ENCODE measurements at places on chromosomes 6 and 20.

DNA sequence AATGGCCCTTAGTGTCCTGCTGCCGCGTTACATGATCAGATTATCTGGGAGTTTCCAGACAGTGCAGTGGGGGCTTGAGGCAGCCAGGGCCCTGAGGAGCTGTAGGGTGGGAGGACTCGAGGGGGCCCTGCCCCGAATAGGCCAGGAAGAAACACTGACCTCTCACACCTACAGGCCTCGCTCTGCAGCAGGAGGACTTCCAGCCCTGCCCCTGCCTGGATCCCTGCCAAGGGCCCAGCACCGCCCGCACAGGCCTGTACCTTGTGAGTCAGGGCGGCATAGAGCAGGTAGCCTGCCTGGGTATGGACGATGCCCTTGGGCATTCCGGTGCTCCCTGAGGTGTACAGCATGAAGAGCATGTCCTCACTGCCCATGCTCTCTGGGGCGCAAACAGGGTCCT is 30.1 kb upstream of the APMAP start:
- DNase-seq: no peak

DNA sequence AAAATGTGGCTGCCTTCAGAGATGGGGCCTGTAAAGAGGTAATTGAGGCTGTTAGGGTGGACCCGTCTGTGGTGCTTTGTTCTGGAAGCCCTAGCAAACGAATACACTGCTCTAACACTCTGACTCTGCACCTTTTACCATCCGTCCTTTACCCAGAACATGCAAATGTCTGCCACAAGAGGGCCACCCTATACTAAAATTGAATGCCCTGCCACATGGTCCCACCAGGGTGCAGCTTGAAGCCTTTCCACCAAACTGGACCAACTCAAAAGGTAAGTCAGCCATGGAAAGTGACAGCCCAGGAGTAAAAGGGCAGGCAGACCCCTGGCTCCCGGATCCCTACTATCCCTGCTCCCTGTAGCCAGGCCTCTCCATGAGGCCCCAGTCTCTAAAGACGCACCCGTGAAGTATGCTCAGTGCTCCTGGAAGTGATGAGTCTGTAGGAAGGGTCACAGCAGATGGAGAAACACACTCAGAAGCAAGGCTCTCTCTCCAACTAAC is 5.8 kb upstream of the BFSP1 start:
- peak; percentile 37 for DNase-seq

DNA sequence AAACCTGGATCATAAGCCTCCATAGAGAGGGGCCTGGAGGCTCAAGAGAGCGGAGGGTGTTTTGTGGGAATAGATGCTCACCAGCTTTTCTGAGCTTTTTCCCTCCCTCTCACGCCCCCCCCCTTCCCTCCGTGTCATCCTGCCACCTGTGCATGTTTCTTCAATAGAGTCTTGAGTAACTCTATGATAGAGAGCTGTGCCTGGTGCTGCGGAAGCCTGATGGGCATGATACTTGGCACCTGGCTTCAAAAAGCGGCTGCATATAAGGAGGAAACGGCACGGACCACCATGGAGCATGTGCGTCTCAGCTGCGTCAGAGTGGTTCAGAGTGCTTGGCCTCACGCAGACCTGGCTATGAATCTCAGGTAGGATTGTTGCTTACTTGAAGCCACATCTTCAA is 198.9 kb downstream of the CDH4 start:
- DNase-seq: no peak

GRCh38 chr6:13725570-13725969 is 13.9 kb upstream of the RANBP9 start:
- no peak for DNase-seq

DNA sequence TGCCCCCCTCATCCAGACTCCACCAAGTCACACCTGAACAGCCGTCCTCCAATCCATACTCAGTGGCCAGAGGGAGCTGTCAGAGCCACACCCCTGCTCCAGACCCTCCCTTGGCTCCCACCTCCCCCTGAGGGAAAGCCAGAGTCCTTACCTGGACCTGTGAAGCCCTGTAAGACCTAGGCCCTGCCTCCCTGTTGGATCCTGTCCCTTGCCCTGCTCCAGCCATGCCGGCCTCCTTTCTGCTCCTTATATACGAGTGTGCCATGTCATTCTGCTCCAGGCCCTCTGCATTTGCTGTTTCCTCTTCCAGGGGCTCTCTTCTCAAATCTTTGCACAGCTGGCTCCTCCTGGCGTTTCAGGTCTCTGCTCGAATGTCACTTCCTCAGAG is 100.3 kb upstream of the MYL9 start:
- DNase-seq: no peak

- no peak for DNase-seq
These were observed 160.9 kb downstream of the DTNBP1 start for GRCh38 chr6:15501826-15502445.

GRCh38 chr6:80528115-80528514 is 421.6 kb downstream of the BCKDHB start:
- DNase-seq: no peak

DNA sequence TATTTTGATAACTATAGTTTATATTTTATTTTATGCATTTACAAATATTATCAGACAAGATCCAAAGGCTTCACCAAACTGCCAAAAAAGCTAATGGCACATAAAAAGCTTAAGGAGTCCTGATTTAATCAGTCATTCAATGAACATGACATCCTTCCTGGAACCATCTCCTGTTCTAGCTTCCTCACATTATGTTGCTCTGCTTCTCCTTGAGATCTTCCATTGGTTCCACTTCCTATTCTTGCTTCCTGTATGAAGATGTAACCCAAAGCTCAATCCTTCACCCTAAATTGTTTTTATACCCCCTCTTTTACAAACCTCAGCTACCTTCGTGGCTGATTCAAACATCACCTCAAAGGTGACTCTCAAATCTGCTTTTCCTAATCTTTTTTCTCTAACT is 4.5 kb upstream of the BRD2 start:
- DNase-seq: no peak

DNA sequence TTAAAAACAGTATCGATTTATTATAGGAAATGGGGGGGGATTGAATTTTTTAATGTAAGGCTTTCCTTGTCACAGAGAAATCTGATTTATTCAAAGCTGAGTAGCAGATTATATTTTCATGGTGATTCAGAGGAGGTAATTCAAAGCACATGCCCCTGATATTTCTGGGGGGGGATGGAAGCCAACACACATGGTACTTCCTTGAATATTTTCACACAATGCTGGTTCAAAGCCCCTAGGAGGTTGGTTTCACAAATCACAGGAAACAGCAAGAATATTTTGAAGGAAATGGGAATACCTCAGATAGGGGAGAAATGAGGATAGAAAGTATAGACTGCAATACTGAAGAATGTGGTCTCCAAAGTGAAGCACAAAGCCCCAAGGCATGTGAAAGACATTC is 98.8 kb downstream of the RTN4IP1 start:
- no peak for DNase-seq

- no peak for DNase-seq
These were observed 594 bp upstream of the CDKN1A start for GRCh38 chr6:36677753-36678487.

GRCh38 chr6:428047-428603 is 36.6 kb downstream of the IRF4 start:
- no peak for DNase-seq

DNA sequence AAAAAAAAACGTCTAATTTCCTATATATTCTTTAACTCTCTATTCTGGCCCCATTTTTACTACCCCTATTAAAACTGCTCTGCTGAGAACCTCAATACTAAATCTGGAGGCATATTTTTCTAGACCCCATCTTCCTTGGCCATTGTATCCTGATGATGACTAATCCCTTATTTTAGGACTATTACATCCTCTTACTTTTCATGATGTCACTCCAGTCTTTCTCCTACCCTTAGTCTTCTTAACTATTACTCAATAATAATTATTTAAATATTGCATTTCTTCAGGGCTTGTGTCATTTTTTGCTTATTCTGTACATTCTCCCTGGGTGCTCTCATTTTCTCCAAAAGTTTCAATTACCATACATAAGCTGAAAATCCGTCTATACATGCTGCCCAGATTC is 6.4 kb downstream of the FBXO30 start:
- no peak for DNase-seq

DNA sequence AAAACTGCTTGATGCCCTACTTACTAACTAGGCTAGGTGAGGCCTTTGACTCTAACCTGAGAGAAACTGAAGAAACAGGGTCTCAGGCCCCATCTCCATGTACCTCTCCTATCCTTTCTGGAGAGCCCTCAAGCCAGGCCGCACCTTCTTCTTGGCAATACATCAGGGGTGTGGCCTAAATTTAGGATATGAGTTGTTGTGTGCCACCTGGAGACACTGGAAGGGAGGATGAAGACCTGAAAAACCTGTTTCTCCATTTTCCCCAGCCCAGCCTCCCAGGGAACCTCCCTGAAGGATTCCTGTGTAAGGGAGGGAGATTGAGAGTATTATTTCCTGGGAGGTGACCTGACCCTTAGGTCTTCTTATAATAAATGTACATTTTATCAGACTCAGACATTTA is 3.1 kb downstream of the LY6G6D start:
- no peak for DNase-seq

- no peak for DNase-seq
These were observed 15.7 kb downstream of the SLC23A2 start for GRCh38 chr20:4985658-4986057.

DNA sequence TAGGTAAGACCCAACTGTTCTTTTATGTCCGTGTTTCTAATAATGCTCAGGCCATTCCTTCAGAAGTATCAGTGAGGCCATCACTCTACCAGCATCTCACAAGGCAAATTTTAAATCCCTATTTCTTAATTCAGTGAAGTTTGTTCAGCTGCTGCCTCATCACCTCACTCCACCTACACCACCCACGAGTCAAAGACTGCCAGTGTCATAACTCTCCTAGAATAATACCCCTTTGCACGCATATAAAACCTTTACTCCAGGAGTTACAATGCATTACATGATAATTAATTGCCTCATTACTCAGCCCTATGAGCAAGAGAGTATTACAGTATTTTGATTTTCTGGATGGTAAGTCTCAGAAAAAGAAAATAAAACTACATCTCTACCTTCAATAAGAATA is 793.6 kb downstream of the TFAP2A start:
- no peak for DNase-seq

GRCh38 chr6:30683980-30684338 is 2.5 kb downstream of the PPP1R18 start:
- no peak for DNase-seq

- DNase-seq: no peak
These were observed 41.5 kb upstream of the GJA1 start for GRCh38 chr6:121393731-121394505.

DNA sequence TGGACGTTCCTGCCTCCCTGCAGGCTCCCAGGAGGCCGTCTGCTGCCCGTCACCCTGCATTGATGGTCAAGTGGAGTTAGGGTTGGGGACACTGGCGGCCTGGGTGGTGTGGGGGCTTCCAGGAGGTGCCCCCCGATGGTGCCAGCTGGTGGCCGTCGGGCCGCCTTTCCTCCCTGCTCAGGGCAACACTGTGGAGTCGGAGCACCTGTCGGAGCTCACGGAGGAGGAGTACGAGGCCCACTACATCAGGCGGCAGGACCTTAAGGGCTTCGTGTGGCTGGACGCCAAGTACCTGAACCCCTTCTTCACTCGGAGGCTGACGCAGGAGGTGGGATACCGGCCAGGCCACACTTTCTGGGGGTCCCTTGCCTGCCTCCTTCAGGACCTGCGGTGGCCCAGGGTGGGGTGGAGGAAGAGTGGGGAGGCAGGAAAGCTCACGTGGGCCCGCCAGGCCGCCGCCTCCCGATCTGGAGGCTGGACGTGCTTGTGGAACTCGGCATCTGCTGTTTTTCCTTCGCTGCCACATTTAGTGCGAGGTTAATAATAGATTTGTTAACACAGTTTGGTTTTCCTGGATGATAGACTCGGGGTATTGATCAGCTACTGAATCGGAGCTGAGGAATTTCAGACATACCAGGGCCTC is 28.6 kb downstream of the SPATA2 start:
- DNase-seq: no peak

DNA sequence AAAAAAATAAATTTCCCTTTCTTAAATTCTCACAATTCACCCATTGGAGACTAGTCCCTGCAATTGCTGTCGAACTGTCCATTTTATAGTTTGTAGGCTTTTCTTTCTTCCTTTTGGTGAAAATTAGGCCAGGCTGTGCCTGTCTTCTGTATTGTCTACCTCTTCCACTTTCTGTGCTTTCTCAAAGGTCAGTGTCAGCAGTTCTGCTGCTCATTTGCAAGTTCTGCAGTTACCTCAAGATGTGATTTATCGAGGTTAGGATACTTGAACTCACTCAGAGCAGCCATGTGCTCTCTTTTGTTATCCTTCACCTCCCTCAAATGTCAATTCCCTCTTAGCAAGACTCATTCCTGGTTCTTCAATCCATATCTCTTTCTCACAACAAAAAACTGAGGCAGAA is 179.1 kb downstream of the SLC35F1 start:
- no peak for DNase-seq

DNA sequence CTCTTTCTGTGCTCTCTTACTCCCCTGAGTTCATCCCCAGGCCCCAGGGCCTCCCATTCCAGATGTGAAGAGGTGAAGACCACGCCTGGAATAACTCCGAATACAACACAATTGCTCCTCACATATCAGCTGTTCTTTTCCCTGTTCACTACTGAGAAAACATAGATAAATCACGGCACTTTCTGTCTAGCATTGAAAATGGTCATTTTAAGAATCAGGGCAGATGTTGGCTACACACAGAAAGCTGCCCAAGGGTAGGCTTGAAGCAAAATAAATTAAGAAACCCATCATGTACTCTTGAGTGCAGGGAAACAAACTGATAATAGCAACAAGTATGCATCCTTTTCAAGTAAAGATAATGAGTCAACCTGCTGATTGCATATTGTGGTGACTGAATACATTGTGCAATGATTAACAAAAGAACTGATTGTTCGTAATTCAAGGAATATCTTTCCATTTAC is 382.5 kb downstream of the PRKN start:
- DNase-seq: no peak

- DNase-seq: no peak
These were observed 2.6 kb downstream of the VGLL2 start for GRCh38 chr6:117267766-117268534.

- DNase-seq: no peak
These were observed 97.9 kb downstream of the L3MBTL3 start for GRCh38 chr6:130116273-130116672.

- DNase-seq: no peak
These were observed 1309.4 kb downstream of the EPHA7 start for GRCh38 chr6:92109956-92110355.

DNA sequence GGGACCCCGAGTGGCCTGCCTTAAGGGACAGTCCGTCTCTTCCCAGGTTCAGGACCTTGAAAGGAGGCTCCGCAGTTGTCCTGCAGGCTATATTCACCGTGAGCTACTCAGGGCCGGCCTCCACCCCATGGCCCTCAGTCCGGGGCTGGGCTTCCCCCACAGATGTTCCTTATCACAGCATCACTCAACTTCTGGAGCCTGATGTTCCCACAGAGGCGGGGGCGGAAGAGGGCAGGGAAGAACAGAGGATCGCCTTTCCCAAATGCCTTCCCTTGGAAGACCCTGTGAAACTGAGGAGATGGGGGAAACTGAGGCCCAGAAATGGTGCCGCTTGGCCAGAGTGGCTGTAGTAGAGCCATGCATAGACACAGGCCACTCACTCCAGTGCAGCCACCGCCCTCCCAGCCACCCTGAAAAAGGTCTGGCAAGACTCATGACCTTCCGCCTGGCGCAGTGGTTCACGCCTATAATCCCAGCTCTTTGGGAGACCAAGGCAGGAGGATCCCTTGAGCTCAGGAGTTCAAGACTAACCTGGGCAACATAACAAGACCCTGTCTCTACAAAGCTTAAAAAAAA is 4.3 kb upstream of the COX4I2 start:
- DNase-seq: no peak

All from stimulated activated CD8-positive, alpha-beta memory T cell treated with anti-CD3 and anti-CD28 coated beads, Interleukin-7, amount 100 ng/mL, for 24 hours (primary cell).